ENCODE measurements at places on chromosomes 4 and X.

DNA sequence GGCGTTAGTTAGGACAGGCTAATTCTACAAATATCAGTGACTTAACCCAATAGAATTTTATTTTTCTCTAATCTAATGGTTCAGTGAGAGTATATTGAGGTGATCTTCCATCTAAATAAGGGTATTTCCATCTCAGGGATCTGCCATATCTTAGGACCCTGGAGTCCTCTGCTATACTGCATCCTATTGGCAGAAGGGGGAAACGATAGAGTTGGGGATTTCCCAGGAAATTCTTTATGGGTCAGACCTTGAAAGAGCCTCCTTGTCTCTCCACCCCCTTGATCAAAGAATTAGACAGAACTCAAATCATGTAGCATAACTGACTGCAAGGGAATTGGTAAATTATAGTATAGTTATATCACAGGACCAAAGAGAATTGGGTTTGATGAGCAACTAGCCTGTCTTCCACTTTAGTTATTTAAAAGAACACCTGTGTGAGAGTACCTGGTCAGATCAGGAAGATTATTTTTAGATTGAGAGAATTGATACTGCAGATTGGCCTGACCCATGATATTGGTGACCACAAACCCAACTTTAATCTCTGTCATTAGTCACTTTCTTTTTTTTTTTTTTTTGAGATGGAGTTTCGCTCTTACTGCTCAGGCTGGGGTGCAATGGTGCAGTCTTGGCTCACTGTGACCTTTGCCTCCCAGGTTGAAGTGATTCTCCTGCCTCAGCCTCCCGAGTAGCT, 25.6 kb downstream of the SMARCA5 start:
- no peak for DNase-seq

DNA sequence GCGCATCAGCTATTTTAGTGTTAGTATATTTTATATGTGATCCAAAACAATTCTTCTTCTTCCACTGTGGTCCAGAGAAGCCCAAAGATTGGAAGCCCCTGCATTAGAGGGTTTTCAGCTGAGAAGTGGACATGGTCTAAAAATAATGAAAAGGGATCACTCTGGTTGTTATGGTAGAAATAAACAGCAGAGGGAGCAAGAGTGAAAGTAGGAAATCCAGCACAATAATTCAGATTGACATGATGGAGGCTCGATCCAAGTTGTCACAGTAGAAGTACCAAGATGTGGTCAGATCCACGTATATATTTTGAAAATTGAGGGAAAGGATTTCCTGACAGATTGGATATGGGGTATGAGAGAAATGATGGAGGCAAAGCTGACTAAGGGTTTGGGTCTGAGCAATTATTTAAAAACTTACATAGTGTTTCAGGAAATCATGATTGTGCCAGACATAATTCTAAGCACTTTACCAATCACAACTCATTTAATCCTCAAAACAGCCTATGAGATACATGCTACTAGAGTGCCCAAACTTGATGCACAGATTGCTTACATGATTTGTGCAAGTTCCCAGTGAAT, 17.0 kb upstream of the TMEM144 start:
- DNase-seq: peak; percentile 7

DNA sequence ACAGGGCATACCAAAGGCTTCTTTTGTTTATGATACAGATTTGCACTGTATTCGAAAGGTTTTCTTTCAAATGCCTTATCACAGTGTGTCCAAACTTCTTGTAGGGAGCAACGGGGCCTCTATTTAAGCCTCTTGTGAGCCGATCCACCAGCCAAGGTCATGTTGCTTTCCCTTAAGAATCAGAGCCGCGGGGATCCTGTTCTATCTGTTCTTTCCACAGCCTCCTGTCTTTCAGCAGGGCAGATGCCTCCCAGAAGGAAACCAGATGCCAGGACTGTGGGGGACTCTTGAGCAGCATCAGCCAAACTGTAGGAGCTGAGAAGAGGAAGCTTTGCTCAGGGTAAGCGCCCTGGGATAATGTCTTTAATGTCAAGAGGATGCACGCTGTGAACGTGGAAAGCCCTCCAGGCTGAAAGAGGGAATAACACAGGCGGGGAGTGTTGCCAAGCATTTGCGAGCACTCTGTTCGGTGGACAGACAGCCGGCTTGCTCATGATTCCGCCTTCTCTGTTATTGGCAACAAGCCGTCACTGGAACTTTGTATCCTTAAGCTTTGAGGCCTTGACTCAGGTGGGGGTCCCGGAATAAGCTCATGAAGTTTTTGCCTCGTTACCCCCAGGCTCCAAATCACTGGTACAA, 279.8 kb upstream of the FRG1 start:
- no peak for DNase-seq

- no peak for DNase-seq
Observed at GRCh38 chr4:27217261-27217769, 356.7 kb downstream of the STIM2 start.

GRCh38 chr4:109406337-109406931, 27.2 kb upstream of the SEC24B start:
- no peak for DNase-seq

GRCh38 chr4:172256820-172257219, 443.6 kb downstream of the GALNTL6 start:
- DNase-seq: no peak

GRCh38 chr4:53771326-53771725, 180.0 kb upstream of the LNX1 start:
- no peak for DNase-seq

- DNase-seq: no peak
Observed at GRCh38 chr4:99879458-99879857, 14.8 kb downstream of the LAMTOR3 start.

- DNase-seq: no peak
Observed at GRCh38 chrX:39443240-39443639, 642.0 kb downstream of the MID1IP1 start.

- no peak for DNase-seq
Observed at GRCh38 chrX:80317646-80318045, 102.6 kb upstream of the TENT5D start.

GRCh38 chrX:65697915-65698796, 30.7 kb downstream of the MSN start:
- DNase-seq: peak; percentile 75

DNA sequence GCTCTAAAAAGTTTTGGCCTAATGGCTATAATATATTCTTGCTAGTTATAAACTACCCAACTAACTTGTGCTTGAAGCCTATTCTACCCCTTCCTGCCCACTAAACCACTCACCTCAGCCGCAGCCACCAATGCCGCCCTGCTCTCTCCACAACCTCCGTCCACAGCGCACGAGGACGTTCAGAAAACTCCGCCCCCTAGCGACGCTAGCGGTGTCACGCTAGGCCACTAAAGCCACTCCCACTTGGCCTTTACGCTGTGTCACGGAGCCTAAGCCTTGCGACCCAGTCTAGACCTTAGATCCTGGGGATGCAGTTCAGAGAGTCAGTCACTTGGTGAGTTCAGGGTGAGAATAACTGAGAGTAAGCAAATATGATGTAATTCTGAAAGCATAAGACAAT, at the start of gene TEX11:
TSS of gene TEX11 (minus strand) at position 171 of the 400 bp plus-strand sequence. CDS start 922 bp downstream, outside the sequence.
- no peak for DNase-seq

DNA sequence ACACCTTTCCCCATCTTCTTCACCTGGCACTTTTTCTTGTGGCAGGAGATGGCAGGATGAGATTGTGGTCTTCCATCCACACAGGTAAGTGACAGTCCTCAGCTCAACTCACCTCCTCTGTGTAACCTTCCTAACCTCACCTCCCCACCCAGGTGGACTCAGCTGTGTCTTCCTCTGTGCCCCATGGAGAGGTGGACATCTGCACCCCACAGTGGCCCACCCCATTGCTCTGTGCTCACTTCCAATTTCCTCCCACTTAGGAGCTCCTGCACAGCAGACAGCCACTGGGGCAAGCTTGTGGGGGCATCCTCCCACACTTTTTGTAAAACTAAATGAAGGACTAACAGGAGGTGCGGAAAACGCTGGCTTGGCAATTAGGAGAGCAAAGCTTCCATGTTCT, 61.6 kb downstream of the MSX1 start:
- no peak for DNase-seq

GRCh38 chr4:145686991-145687390, 7.0 kb downstream of the C4orf51 start:
- no peak for DNase-seq

DNA sequence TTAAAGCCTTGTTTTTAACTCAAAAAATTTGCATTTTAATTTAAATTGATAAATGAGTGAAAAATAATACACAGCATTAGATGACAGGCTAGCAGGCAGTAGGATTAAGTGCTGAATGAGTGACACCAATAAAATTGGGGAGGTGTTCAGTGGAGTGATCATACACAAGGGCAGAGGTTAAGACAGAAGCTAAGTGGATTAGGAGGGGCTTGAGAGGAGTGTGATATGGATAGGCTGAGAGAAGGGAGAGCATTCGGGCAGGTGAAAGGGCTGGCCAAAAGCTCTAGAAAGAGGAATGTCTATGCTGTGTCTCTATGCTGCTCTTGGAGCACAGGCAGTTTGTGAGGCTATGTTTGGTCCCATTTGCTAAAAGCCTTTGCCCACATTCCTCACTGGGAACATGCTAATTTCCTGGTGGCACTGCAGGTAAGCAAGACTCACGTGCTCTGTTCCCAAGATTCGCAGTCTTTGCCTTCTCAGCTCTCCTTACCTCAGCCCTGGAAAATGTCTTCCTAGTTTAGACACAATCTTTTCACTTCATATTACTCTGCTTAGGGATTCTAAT, 52.8 kb upstream of the CCSER1 start:
- no peak for DNase-seq

GRCh38 chr4:139961344-139961946, 192.5 kb downstream of the MAML3 start:
- no peak for DNase-seq

DNA sequence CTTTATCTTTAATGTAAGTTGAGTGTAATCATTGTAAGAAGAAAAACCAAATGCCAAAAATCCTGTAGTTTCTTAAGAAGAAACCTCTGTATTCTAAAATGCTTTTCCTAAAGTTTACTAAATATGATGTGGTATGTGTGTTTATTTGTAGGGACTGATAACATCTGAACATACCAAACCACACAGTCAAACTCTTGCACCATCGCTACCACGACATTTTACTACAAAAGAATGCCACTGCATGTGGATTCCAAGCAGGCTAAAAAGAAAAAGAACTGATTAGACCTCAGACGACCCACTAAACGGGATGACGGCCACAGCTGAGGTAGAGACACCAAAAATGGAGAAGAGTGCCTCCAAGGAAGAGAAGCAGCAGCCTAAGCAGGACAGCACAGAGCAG, 46.1 kb downstream of the LAS1L start:
- no peak for DNase-seq

- DNase-seq: peak; percentile 47
Observed at GRCh38 chrX:134172588-134173259, 64.3 kb upstream of the CCDC160 start.

DNA sequence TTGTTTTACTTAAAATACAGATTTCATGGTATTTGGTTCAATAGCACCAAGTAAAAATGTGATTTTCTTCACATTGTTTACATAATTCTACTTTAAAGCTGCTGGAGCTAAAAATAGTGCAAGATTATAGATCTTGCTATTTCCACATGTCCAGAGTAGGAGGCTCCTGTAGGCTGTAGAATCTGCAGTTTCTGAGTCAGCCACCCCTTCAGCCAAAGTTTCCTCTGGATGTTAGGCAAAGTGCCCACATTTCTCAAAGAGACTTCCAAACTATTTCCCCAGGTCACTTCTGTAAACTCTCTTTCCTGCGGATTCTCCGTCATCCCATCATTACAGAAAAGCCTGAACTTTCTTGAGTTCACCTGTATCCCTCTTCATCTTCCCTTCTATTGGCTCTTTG, 342.5 kb upstream of the FSTL5 start:
- no peak for DNase-seq

DNA sequence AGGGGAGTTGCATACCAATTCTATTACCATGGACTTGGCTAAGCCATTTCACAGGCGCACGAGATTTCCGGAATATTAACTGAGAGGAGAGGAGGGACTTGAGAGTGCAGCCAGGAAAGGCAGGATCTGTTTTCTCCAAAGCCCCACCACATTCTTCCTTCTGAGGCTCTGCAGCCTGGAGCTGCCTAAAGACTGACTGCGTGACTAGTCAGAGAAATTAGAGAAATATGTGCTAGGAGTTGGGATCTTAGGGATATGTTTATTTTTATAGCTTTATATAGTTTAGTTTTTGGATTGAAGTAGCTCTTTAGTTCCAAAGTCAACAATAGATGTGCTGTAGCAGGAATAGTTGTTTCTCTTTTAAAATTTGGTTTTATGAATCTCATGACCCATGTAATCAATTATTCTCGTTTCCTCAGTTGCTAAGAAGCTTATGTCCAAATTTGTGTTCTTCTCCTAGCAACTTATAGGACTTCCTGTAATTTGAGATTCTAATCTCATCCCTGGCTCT, 300.1 kb upstream of the DDX53 start:
- DNase-seq: no peak

DNA sequence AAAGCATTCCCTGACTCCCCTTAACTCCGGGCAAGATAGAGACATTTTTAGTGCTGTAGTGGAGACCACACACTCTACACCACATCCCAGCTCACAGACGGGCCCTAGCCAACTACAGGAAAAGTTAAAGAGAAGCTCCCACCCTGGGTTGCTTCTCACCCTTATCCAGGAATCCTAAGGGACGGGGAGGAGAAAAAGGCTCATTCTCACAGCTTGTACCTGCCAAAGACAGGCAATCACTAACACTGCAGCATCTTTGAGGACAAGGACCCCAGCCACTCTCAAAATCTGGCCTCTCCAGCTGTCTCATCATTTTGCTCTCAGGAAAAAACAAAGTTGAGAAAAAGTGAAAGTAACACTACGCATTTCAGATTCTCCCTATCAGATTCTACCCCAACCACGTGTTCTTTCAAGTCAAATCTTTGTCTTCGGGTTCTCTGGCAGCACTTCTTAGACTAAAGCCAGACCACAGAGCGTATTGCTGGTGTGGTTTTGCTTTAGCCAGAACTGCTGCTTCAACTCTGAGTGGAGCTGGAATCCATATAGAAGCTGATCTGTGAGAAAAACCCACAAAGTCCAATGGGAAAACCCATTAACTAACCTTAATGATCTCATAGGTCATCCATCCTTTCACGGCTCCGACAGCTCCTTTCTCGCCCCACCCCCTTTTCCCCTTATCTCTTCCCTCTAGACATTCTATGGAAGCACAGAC, 605.9 kb upstream of the DIPK2B start:
- peak; percentile 70 for DNase-seq

DNA sequence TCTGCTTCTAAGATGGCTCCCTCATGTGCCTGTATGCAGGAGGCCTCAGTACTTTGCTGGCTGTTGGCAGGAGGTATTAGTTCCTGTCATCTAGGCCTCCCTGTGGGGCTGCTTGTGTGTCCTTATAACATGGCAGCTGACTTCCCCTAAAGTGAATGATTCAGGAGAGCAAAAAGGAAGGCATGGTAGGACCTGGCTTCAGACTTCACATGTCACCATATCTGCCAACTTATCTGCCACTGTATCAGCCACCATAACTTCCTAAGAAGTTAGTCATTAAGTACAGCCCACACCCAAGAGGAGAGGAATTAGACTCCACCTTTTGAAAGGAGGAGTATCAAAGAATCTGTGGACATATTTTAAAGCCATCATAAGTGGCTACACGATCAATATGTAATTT, 122.5 kb downstream of the UCHL1 start:
- no peak for DNase-seq
